ENCODE measurements at places on chromosomes 1 and 21.

- DNase-seq, result no peak
Measured at GRCh38 chr1:186960861-186961260, 132.1 kb downstream of the PLA2G4A start.

- DNase-seq, result no peak
Measured at GRCh38 chr1:171912509-171913175, 71.3 kb downstream of the DNM3 start.

DNA sequence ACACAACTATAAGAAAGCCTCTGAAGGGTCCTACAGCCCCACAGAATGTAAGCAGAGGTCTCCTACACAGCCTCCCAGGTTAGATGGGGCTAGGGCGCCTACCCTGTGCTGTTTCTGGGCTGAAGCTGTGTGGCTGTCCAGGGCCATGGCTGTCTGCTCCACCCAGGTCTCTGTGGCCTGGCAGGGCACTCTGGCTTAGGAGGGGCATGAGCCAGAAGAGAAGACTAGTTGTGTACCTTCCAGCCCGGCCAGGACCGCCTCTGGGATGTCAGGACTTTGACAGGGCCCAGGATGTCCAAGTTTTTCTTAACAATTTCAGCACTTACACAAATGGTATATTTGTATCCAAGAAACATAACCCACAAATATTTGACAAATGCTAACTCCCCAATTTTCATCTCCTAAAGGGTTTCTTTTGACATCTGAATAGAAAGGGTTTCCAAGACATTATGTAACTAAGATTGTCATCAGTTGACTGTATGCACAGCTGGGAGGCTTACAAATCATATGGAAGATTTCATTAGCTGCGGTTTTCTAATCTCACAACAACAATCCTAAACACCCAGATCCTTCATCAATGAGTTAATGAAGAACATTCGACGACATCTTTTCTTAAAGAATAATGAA lies 80.5 kb downstream of the HSF2BP start:
- DNase-seq, result no peak

- no peak for DNase-seq
Measured at GRCh38 chr1:36885540-36886357, 148.6 kb downstream of the GRIK3 start.

DNA sequence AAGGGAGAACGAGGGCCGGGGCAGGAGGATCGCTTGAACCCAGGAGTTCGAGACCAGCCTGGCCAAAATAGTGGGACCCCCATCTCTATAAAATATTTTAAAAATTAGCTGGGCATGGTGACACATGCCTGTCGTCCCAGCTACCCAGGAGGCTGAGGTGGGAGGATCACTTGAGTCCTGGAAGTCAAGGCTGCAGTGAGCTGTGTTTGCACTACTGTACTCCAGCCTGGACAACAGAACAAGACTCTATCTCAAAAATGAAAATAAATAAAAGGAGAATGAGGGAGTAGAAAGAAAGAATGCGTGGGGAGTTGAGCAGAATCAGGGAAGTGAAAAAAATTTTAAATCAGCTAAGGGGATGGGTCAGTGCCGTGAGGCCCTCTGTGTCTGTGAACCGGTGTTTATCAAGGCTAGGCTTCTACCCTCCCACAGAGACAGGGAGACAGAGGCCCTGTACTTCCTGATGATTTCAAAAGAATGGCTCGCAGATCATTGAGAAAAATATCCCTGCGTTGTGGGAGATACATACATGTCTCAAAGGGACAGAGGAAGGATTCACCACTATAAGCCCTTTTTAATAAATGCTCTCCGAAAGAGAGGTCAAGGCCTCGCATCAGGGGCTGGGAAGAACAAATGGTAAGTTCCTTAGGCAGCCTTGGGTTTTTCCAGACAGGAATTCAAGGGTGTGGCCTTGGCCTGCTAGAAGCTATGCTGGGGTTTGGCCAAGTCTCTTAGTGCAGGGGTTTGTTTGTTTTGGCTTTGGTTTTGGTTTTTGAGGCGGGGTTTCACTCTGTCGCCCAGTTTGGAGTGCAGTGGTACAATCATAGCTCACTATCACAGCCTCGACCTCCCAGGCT lies 20.7 kb downstream of the IL10RB start:
- DNase-seq, result no peak

DNA sequence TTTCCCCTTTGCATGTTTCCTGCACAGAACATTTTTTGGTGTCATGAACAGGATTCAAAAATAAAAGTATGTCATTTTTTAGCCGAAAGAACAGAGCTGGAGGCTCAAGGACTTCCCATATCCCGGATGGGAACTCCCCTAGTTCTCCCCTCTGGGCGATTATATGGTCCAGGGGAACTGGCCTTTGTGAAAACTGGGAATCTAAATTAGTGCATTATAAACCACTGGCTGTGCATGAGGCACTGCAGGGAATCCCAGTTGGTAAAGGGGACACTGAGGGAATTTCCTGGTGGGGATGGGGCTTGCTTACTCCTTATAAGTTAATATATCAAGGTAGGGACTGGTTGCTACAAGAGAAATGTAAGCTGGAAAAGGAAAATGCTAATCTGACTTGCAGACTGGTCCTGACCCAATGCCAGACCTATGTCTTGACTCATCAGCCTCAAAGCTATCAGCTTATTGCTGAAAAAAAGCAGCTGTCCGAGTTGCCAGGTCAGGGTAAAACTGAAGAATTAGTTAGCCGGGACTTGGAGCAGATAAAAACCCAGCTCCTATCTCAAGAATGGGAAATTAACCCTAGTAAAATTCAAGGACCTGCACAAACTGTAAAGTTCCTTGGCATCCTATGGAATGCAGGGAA lies 122.6 kb downstream of the FCRL5 start:
- DNase-seq, result no peak

- DNase-seq, result no peak
Measured at GRCh38 chr1:46655848-46656247, 12.3 kb downstream of the ATPAF1 start.

All from activated CD4-positive, alpha-beta T cell treated with anti-CD3 and anti-CD28 coated beads, Interleukin-2, amount 50 U/mL, for 48 hours (primary cell).